ENCODE measurements at places on chromosomes 16 and 17.

GRCh38 chr17:55756689-55757088 is 5.8 kb downstream of the PCTP start:
- DNase-seq = no peak

DNA sequence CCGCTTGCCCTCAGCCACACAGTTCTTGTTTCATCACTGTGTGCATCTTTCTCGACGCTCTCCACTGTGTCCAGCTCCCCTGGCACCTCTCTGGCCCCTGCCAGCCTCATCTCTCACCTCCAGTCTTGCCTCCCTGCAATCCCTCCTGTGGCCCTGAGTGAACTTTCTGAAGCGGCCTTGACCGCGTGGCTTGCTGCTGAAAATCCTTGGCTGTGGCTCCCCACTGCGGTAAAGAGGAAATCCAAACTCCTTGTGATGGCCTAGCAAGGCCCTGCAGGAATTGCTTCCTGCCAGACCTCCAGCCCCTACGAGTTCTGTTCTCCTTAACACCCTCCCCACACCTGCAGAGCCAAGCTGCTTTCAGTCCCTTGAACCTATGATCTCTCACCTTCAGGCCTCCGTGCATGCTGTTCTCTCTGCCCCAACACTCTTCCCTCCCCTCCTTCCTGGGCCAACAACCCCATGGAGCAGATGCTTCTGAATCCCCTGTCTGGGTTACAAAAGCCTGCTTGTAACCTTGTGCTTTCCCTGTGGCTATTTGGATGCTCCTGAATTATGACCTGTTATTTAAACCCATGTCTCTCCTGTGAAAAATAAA is 33.6 kb upstream of the BRD7 start:
- DNase-seq = no peak

- no peak for DNase-seq
These were observed 274.1 kb downstream of the SEC14L1 start for GRCh38 chr17:77414811-77415400.

GRCh38 chr16:84825896-84826557 is 6.2 kb downstream of the CRISPLD2 start:
- no peak for DNase-seq

DNA sequence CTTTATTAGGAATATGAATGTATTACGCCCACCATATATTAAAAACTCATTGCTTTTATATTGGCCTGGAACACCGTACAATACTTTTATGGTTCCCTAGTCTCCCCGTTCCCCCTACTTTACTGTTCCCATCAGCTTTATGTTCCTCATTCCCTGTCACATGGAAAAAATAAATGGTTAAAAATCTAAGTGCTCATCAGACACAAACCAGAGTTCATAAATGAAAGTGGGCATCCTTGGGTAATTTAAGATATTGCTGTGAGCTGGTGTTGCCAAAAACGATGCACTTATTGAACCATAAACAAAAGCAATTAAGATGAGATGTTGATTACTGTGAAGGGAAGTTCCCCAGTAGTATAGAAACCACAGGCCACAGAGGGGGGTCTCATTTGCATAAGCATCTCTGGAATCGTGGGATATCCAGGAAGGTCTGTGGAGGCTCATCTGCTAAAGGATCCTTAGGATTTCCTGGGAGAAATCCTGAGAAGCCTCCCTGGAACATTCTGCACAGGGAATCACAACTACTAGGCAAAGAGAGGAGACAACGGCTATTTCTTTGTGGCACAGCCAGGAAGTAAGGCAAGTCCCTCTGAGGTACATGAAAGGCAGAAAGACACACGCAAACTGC is 591.4 kb upstream of the CDH11 start:
- DNase-seq = no peak

DNA sequence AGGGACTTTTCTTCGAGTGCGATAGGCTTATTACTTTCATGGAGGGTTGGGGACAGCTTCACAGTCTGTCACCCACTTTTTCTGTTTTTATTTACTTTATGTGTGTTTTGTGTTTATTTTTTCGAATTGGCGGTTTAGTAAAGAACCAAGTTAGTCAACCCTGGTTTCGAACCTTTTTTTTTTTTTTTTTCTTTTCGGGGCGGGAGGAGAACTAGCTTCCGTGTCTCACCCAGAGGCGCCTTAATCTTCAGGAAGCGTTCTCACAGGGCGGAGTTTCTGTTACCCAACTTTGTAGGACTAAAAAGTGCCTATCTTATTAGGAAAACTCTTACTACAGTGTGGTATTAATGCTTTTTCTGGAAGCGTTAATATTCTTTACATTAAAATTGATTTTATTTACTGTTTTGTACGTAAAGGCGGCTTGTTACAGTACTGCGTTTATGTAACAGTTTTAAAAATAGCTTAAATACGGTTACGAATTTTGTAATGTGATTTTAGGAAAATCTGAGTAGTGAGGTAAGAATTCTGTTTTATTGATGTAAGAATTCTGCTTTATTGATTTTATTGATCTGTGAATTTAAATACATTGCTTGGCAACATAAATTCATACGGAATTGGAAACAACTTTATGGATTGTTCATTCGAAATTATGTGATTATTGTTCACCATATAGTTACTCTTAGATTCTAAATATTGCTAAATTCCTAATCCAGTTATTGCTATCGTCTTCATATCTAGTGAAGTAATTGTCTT is 885 bp downstream of the ZNF207 start:
- DNase-seq = no peak

DNA sequence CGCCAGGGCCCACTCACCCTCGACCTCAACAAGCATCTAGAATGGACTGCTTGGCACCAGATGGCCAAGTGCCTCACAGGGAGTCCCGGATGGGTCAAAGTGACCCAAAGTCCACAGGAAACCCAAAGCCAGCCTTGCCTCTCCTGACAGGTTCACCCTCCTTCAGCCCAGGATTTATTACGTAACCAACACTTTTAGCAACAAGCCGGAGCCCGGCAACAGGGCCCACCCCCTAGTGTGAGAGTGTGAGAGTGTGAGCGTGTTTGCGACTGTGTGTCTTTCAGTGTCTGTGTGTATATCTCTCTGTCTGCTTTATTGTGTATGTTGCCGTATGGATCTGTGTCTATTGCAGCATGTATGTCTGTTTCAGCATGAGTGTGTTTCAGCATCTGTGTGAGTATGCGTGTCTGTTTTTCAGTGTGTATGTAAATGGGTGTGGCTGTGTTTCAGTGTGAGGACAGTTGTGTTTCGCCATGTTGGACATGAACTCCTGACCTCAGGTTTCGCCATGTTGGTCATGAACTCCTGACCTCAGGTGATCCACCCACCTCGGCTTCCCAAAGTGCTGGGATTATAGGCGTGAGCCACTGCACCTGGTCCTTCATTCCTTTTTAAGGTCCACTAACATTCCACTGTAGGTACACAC is 13.7 kb upstream of the PEMT start:
- no peak for DNase-seq

DNA sequence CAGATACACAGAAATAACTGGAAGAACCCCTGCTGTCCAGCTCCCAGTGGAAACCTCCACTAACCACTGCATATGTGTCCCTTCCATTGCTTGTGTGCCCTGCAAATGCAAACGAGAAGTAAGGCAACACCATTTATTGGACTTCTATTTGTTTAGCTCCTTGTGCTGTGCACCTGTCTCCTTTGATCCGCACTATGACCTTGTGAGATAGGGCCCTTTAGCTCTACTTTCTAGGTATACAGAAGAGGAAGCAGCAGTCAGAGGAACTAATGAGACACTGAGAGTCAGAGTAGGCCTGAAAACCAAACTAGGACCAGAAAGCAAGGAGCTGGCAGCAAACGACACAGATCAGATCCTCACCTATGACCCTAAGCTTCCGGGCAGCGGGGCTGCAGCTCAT is 22.4 kb downstream of the SOX9 start:
- DNase-seq = no peak

DNA sequence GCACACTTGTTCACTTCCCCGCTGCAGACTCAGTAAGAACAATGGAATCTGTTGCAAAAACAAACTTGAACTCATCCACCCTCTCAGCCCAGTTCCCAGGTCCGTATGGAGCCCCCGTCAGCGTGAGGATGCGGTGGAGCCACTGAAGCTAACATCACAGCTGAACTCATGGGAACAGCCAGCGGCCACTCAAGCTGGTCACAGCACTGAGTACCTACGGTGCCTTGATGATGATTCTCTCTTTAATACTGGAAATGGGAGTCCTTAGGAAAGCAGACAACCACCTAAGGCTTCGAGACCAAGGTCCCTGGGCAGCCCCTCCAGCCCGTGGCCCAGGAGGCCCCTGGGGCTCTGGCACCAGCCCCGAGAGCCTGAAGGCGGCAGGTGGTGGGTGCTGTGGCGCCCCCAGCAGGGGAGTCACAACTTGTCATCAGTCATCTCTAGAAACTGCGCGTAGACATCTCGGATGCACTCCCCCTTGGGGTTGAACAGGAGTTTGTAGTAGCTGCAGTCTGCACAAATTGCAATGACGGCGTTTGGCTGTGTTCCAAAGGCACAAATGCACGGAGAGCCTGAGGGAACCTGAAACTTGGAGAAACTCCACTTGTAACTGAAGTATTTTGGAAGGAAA is 31.0 kb upstream of the RHOT1 start:
- DNase-seq = no peak

DNA sequence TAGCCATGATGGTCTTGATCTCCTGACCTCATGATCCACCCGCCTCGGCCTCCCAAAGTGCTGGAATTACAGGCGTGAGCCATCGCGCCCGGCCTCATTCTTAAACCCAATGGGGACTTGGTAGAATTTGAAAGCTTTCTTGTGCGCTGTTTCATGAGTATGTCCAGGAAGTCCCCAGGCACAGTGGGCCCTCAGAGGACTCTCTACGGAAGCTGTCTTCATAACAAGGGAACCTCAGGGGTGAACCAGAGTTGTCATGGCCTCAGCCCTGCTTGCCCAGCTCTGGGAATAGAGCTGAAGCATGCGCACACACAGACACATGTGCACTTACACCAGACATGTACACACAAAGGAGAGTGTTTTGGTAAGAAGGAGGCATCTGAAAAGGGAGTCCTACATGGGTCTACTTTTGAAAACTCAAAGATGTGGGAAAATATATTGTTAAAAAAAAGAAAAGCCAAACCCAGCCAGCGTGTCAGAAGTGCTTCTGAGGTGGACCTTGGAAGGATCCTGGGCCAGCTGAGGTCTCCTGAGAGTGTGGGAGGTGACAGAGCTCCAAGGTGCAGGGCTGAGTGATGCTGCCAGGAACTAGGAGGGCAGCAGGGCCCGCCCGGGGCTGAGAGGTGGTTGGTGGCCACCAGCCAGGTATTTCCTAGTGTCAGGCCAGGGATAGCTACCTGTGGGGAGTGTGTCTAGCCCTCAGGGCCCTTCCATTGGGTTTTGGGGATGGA is 54.6 kb downstream of the EPN2 start:
- no peak for DNase-seq

GRCh38 chr17:55063885-55064874 is 95.6 kb downstream of the STXBP4 start:
- DNase-seq = no peak

DNA sequence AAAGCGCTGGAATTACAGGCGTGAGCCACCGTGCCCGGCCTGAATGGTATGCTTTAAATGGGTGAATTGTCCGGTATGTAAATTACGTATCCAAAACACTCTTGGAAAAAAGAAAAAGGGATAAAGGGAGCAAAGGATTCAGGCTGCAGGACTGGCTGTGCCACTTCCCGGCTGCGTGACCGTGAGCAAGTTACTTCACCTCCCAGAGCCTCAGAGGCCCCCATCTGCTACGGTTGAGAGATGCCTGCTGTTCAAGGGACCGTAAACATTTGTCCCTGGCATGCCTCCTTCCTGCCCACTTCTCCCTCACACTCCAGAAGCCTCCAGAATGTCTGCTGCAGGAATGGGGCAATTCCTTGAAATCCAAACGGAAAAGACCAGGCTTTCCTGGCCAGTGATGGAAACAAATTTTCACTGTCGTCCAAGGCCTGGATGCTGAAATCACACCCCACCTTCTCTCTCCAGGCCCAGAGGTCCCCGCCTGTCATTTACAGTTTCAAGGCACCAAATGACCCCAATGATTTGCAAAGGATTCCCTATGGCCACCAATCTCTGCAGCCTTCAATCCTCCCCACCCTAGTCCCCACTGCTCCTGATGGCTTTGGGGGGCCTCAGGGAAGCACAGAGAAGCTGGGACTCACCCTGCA is 22.9 kb upstream of the LITAF start:
- no peak for DNase-seq

GRCh38 chr17:4127555-4127954 is 15.3 kb downstream of the ZZEF1 start:
- DNase-seq = no peak
